ENCODE measurements at places on chromosomes 4 and X. TPM values are rescaled to one million over a fixed set of nuclear protein-coding genes. Genes with fewer than 3 reads are reported as not detected.

The TEC gene
- total RNA-seq = 3.5 TPM

The GPR173 gene
- 29.0 TPM for total RNA-seq

The ERCC6L gene
- total RNA-seq = 2.4 TPM

The RAB39B gene
- 1.7 TPM for total RNA-seq

The TNIP2 gene
- total RNA-seq = 23.8 TPM

The MAGEA2 gene
- not detected for total RNA-seq

The CFP gene
- total RNA-seq = 0.99 TPM

The AVPR2 gene
- not detected for total RNA-seq

The ZMAT1 gene
- 13.5 TPM for total RNA-seq

The UGT2B15 gene
- total RNA-seq = 0.11 TPM

- no peak overlapping the region for H3K27ac ChIP-seq
- no peak for DNase-seq
- H3K4me3 ChIP-seq = no peak overlapping the region
- no peaks in the 10 kb centered on the region for H3K27me3 ChIP-seq
Observed at GRCh38 chr4:9962611-9963314, 58.5 kb downstream of the SLC2A9 start.

- DNase-seq = no peak
- no peaks in the 10 kb centered on the region for H3K27me3 ChIP-seq
- no peaks in the 10 kb centered on the region for H3K4me1 ChIP-seq
- H3K36me3 ChIP-seq = no peaks in the 10 kb centered on the region
- H3K27ac ChIP-seq = no peak overlapping the region
- H3K4me3 ChIP-seq = no peak overlapping the region
Observed at GRCh38 chrX:149699761-149700160, 12.1 kb upstream of the MAGEA11 start.

DNA sequence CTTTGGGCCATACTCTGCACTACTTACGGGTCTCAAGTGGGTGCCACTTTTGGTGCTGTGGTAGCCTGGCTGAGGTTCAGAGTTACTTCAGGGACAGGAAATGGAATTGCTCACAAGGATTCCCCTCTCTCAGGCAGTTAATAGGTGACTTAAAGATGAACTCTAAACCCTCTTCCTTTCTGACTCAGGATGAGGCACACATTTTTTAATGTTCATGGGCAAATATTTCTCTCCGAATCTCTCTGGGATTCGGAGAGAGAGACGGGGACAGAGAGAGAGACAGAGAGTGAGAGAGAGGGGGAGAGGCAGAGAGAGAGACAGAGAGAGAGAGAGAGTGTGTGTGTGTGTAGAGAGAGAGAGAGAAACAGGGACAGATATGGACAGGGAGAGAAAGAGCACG lies 79.8 kb downstream of the NYX start:
- H3K4me1 ChIP-seq = no peaks in the 10 kb centered on the region
- DNase-seq = no peak
- H3K27me3 ChIP-seq = no peaks in the 10 kb centered on the region
- H3K4me3 ChIP-seq = no peak overlapping the region

DNA sequence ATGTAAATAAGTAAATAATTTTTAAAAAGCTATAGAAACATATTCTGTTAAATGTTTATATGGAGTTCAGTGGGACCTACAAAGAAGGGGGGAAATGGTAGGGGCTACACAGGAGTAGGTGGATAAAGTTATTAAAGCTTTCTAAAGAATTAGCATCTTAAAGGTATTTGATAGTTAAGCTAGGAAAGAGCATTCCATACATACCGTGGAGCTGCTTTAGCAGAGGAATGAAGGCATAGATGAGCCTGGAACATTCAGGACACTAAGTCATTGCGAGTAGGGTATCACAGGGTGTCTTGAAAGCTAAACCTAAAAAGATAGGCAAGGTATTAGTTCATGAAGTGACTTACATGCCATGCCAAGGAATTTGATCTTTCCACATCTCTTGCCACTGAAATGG lies 60.4 kb downstream of the SLC10A6 start:
- H3K4me1 ChIP-seq = peaks cover 2% of the 10 kb centered on the region
- peaks cover 53% of the 10 kb centered on the region for H3K36me3 ChIP-seq
- H3K27me3 ChIP-seq = no peaks in the 10 kb centered on the region
- H3K4me3 ChIP-seq = no peak overlapping the region

DNA sequence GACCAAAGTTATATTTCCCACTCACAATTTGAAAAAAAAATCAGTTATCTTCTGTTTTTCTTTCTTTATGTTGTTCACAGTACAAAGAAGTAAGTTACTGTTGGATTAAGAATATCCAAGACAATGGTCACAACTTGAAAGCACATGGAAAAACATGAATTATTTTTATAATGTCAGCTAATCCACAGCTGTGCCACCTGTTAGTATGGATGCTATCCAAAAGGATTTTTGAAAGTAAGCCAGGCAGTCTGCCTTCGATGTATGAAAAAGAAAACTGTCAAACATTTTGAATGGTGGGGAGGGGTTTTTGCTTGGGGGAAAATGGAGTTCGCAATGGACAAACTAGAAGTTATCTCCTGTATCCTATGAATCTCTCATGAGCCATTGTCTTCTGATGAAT lies 6.2 kb downstream of the GPM6A start:
- H3K36me3 ChIP-seq = no peaks in the 10 kb centered on the region
- DNase-seq = no peak
- H3K4me1 ChIP-seq = no peaks in the 10 kb centered on the region
- H3K4me3 ChIP-seq = no peak overlapping the region

DNA sequence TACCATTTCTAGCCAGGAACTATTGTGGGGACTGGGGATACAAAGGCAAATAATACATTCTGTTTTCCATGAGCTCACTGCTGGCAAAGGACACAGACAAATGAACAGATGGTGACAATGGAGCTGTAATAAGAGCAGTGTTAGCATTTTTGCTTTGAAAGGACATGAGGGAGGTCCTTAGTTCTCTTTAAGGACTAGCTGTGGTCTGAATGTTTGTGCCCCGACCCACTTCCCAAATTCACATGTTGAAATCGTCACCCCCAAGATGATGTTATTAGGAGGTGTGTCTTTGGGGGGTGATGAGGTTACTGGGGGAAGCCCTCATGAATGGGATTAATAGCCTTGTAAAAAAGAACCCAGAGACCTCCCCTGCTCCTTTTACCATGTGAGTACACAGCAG lies 30.3 kb downstream of the CCNG2 start:
- no peak for DNase-seq
- no peaks in the 10 kb centered on the region for H3K27me3 ChIP-seq
- H3K4me3 ChIP-seq = no peak overlapping the region
- peaks cover 7% of the 10 kb centered on the region for H3K4me1 ChIP-seq
- no peak overlapping the region for H3K27ac ChIP-seq

GRCh38 chrX:68147848-68148247 lies 285.4 kb downstream of the OPHN1 start:
- H3K4me1 ChIP-seq = peaks cover 2% of the 10 kb centered on the region
- DNase-seq = no peak
- no peak overlapping the region for H3K27ac ChIP-seq
- no peaks in the 10 kb centered on the region for H3K27me3 ChIP-seq
- no peaks in the 10 kb centered on the region for H3K36me3 ChIP-seq

DNA sequence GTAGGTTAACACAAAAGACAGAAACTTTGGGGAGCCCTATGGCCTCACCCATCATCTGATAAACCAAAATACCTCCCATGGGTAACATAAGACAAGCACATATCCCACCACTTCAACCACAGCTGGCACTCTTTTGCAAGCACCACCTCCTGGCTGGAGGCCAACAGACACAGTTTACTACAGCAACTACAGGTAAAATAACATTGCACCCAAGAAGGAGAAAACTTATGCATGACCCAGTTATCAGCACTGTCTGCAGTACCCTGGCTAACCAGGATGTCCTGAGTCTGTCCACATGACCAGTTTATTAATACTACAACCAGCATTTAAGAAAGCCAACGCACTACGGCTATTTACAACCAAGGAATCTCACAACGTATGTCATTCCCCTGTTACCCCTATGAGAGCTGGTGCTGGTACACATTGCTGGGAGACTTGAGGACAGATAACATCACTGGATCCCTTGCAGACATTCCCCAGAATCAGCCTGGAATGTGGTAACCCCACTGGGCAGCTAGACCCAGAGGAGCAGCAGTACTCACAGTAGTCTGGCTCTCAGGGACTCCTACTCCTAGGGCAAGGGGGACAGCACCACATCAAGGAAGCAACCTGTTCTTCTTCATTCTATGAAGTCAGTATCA lies 32.0 kb downstream of the ELF2 start:
- H3K4me1 ChIP-seq = peaks cover 15% of the 10 kb centered on the region
- H3K36me3 ChIP-seq = peaks cover 20% of the 10 kb centered on the region
- peak overlapping the region; percentile 91 for H3K27ac ChIP-seq
- no peak for DNase-seq
- H3K4me3 ChIP-seq = peak overlapping the region; percentile 12

- no peak for DNase-seq
- H3K36me3 ChIP-seq = no peaks in the 10 kb centered on the region
- no peak overlapping the region for H3K4me3 ChIP-seq
- H3K27ac ChIP-seq = no peak overlapping the region
- H3K4me1 ChIP-seq = peaks cover 22% of the 10 kb centered on the region
- no peaks in the 10 kb centered on the region for H3K27me3 ChIP-seq
Observed at GRCh38 chr4:121213940-121214339, 49.8 kb upstream of the TNIP3 start.

DNA sequence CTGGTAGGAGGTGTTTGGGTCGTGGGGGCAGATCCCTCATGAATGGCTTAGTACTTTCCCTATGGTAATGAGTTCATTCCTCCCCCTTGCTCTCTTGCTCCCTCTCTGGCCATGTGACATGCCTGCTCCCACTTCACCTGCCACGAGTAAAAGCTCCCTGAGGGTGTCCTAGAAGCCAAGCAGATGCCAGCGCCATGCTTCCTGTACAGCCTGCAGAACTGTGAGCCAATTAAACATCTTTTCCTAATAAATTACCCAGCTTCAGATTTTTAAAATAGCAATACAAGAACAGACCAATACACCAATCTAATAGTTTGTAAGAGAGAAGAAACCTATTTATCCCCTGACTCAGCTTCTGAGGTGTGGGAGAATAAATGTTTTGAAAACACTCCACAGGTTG lies 60.5 kb downstream of the FGFBP1 start:
- H3K4me1 ChIP-seq = peaks cover 12% of the 10 kb centered on the region
- H3K27me3 ChIP-seq = no peaks in the 10 kb centered on the region
- no peak overlapping the region for H3K27ac ChIP-seq
- DNase-seq = no peak
- no peaks in the 10 kb centered on the region for H3K36me3 ChIP-seq

DNA sequence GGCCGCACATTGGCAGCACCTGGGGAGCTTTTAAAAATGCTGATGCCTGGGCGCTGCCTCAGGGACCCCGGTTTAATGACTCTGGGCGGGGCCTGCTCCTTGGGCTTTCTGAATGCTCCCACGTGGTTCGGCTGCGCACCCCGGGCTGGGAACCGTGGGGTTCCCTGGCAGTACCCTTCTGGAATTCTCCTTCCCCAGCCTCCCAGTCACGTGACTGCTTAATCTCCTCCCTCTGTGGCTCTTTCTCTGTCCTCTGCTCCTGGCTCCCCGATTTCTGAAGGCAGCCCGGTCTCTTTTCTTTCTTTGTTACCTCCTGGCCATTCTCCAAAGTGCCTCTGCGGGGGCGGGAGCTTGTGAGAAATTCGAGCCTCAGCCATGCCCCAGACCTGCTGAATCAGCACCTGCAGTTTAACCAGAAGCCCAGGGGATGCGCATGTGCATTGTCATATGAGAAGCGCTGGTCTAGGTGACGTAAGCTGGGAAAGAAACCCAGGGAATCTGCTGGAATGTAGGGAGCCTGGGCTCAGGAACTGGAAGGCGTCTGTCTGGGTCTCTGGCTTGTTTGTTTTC lies 16.6 kb downstream of the CLCN4 start:
- peak; percentile 46 for DNase-seq
- H3K27me3 ChIP-seq = no peaks in the 10 kb centered on the region
- H3K4me1 ChIP-seq = peaks cover 32% of the 10 kb centered on the region

DNA sequence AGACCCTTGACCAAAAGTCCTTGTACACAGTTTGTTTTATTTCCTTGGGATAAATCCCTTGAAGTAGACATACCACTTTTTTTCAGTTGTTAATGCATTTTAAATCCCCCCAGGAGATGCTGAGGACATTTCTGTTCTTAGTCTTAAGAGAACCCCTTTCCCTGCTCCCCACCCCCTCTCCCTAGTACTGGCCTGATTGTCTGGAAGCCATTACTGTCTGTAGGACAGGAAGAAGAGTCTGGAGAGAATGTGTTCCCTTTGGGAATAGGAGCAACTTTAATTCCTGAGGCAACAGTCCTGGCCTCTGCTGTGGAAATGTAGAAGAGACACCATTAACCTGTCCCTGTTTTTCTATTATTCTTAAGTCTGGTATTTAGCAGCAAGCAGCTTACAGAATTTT lies 52.3 kb upstream of the TMEM131L start:
- no peak for DNase-seq
- H3K27me3 ChIP-seq = no peaks in the 10 kb centered on the region
- peak overlapping the region; percentile 19 for H3K27ac ChIP-seq
- H3K4me3 ChIP-seq = no peak overlapping the region

DNA sequence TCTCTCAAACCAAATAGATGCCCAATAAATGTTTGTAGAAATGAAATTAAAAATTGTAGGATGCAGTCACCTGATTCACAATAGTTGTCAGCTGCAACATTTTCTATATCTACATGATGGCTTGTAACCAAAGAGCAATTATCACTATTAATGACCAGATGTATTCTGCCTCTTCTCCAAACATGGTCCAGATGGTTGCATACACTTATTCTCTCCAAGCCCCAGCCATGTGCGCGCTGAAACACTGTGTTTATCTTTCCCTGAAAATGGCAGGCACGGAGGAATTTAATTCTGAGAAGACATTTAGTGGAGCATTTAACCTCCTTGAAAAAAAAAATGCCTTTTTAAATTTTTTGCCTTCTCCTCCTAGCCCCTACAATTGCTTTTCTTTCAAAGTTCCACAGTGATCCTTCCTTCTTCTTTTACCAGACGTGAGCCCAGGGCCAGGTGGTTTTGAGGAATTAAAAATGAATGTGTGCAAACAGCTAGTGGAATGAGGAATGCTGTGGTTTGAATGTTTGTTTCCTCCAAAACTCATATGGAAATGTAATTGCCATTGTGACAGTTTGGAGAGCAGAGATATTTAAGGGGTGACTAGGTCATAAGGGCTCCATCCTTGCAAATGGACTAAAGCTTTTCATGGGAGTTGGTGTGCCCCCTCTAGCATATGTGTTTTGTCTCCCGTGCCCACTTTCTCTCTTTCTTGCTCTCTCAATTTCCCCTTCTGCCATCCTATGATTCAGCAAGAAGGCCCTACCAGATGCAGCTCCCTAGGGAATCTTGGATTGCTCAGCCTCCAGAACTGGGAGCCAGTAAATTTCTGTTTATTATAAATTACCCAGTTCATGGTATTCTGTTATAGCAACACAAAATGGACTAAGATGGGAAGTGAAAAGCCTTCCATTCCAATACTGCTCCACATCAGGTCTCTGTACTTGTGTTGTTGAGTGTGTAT lies 136.0 kb downstream of the GABRB1 start:
- DNase-seq = no peak
- no peaks in the 10 kb centered on the region for H3K36me3 ChIP-seq
- H3K4me3 ChIP-seq = no peak overlapping the region
- peaks cover 2% of the 10 kb centered on the region for H3K27me3 ChIP-seq
- H3K27ac ChIP-seq = no peak overlapping the region
